Suppressor macrophage (primary cell): ENCODE measurements at places on chromosomes 7 and 10.

GRCh38 chr10:117071286-117072050 is 66.5 kb upstream of the SHTN1 start:
- peak; percentile 10 for DNase-seq

GRCh38 chr7:50366311-50366710 is 61.8 kb downstream of the IKZF1 start:
- DNase-seq: no peak

- no peak for DNase-seq
Observed at GRCh38 chr7:147992698-147993097, 597.9 kb upstream of the C7orf33 start.

GRCh38 chr7:87831097-87831496 is 45.1 kb downstream of the SLC25A40 start:
- no peak for DNase-seq

DNA sequence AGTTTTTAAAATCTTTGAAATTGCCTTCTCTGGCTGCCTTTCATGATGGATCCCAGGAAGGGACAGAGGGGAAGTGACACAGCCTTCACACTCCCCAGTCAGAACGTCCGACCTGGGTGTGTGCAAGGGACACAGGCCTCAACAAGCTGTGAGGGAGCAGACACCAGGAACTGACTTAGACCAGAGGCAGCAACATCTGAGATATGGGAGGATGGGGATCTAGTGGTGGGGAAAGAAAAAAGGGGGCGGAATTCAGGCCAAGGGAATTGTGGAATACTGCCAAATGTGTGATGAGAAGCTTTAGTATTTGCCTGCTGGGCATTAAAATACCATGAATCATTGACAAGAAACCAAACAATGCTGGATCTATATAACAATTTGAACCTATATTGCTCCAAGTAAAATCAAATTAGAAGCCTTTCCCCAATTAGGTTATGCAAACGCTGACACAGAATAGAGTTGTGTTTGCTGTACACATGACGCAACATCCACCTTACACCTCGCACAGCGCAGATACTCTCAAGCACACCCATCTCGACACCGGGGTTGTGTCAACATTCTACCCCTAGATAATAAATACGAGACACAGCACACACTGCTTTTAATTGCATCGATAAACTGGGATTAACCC is 17.2 kb upstream of the MNX1 start:
- no peak for DNase-seq

DNA sequence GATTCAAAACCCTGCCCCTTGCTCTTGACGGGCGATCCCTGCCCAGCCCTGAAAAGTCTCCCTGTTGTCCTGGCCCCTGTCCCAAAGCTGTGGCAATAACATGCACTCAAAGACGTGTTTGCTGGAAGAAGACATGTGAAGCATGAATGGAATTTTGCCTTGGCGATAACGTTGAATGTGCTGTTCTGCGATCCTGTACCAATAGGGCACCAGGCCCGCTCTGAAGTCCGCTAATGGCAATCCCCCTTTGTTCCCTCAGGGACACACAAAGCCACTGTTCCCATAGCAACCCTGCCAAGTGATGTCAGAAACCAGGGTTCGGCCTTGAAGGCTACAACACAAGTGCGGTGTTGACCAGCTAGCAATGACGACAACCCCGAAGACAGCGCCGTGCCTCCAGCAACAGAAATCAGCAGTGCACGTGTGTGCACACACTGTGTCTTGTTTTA is 284.6 kb downstream of the KLF6 start:
- no peak for DNase-seq

GRCh38 chr7:23514755-23515154 is 17.0 kb downstream of the TRA2A start:
- no peak for DNase-seq

GRCh38 chr7:23315366-23315765 is 16.2 kb downstream of the MALSU1 start:
- DNase-seq: no peak

- peak; percentile 77 for DNase-seq
Observed at GRCh38 chr10:98349508-98349922, 65.5 kb downstream of the PYROXD2 start.

DNA sequence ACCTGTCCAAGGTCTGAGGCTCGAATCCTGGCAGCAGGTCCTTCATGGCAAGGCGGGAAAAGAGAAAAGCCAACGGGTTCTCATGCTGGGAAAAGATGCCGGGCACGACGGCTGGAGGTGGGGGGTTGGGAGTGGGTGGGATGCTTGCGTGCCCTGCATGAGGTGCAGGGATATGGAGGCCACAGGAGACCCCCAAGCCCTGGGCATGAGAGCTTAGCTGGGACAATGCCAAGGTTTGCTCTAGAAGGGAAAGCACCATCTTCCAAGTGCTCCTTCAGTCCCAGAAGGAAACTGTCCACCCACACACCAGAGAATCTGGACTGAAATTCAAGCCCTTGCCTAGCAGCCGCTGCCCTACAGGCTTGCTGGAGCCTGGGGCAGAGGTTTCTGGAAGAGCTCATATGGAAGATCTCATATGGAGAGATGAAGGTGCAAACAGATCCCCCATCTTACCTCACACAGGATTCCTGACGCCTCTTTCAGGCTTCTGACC is 64.3 kb downstream of the ZRANB1 start:
- no peak for DNase-seq

DNA sequence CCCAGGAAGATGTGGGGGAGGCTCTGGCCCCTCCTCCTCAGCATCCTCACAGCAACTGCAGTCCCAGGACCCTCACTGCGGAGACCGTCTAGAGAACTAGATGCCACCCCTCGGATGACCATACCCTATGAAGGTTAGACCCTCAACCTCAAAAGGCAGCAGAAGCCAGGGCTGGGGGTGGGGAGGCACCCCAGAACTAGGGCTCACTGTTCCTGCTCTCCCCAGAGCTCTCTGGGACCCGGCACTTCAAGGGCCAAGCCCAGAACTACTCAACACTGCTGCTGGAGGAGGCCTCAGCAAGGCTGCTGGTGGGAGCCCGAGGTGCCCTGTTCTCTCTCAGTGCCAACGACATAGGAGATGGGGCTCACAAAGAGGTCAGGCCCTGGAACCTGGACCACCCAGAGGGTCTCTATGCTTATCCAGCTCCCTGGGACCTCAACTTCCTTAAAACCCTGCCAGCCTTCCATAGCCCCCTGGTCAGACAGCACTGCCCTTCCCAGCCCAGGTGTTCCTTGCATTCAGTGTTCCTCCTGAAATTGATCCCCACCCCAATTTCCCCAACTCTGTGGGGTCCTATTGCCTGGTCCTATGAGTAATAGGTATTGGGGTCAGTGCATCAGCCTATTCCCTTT is 3.7 kb downstream of the SEMA4G start:
- no peak for DNase-seq

DNA sequence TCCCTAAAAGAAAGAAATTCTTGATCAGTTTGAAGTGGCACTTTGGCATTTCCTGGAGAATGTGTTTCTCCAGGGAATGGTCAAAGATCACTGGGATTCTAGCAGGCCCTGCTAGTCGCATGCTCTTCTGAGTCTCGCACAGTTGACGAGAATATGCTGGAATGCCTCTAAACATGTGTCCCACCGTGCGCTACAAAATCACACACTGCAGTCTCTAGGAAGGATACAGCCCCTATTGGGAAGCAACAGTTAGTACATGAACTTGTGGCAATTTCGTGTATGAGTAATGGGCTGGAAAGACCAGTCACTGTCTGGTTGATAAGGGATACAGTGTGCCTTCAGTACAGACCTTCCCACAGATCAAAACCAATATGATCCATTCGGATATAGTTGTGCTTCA is 257.9 kb downstream of the PRPF18 start:
- no peak for DNase-seq

DNA sequence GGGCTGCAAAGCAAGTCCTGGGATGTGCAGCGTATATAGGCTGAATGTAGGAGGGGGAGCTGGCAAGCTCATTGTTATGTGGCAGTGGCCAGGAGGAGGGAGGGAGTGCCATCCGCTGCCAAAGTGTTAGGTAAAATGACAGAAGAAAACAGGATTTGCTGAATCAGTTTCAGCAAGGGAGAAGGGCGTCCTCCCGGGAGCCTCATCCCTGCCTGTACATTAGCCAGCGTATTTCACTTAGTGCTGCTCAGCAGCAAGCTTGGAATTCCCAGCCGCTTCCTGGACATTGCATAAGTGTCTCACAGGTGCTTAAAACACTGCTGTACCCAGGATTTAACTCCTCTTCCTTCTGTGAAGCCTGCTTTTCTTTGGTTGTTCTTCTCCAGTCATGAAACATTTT is 2.5 kb downstream of the NIPSNAP2 start:
- DNase-seq: no peak

GRCh38 chr10:90412582-90412981 is 445.3 kb downstream of the HTR7 start:
- DNase-seq: no peak

DNA sequence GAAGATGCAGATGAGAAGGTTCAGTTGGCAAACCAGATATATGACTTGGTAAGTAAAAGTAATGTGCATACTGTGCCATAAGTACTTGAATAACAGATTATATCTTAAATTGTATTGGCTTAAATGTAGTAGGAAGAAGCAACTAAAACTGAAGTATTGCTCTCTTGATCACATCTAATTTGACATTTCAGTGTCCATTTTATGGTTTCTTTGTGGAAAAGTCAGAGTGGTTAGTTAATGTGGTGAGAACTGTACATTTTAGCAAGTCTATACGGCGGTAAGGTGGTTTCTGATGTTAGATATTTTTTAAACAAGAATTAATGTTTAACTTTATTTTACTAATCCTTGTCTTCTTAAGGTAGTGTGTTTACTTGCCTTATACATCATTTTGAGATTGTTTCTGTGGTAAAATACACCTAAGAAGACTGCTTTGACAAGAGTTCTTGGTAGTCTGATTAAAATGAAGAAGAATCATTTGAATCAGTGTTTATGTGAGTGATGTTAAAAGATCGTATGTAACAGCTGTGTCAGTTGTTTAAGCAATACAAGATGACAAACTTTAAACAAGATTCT is 5.1 kb downstream of the ING3 start:
- no peak for DNase-seq

DNA sequence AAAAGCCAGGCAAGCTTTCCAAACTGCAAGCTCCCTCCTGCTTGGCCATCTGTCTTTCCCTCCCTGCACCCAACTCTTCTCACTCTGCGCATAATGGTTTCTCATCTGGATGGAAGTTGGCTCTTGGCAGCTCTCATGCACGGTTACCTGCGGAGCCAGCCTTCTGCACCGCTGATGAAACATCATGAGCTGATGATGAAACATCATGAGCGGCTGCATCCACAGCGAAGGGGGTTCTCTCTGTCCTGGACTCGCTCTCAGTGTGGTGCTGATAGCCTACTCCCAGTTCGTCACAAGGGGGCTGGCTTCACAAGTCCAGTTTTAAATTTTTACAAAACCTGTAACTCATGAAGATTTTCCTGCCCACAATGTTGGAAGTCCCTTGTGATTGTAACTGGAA is 457.5 kb downstream of the ACTR3B start:
- DNase-seq: no peak

- no peak for DNase-seq
Observed at GRCh38 chr10:131638049-131638879, 262.5 kb upstream of the PPP2R2D start.

GRCh38 chr10:3445648-3446047 is 273.1 kb upstream of the PITRM1 start:
- no peak for DNase-seq

GRCh38 chr7:47407136-47407535 is 174.8 kb downstream of the TNS3 start:
- no peak for DNase-seq

DNA sequence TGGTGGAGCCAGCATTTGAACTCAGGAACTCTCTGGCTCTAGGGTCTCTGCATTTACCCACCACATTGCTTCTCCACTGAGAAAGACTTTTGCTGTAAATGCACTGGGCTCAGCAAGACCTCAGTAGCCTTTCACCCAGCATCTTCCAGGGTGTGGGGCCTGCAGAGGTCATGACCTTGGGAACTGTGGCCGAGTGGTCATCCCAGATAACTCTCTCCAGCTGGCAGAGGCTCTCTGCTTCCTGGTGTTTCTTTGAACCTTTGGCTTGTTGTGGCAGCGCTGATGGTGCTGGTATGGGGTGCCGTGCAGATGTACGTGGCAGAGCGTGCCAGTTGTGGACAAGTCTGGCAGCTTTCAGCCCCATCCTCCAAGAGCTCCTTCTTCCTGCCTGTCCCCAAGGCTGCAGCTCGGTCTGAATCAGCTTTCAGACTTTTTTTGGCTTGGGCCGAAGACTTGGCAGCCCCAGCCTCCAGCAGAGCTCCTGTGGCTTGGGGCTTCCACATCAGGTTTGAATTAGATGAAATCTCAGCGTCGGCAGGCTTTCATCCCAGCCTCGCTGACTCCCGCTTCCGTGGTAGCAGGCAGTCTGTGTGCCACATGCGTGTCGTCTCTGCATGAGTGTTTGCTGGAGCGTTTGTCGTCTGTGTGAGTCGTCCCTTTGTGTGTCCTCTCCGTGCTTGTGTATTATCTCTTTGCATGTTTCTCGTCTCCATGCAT is 21.5 kb downstream of the ADAMTS14 start:
- no peak for DNase-seq

DNA sequence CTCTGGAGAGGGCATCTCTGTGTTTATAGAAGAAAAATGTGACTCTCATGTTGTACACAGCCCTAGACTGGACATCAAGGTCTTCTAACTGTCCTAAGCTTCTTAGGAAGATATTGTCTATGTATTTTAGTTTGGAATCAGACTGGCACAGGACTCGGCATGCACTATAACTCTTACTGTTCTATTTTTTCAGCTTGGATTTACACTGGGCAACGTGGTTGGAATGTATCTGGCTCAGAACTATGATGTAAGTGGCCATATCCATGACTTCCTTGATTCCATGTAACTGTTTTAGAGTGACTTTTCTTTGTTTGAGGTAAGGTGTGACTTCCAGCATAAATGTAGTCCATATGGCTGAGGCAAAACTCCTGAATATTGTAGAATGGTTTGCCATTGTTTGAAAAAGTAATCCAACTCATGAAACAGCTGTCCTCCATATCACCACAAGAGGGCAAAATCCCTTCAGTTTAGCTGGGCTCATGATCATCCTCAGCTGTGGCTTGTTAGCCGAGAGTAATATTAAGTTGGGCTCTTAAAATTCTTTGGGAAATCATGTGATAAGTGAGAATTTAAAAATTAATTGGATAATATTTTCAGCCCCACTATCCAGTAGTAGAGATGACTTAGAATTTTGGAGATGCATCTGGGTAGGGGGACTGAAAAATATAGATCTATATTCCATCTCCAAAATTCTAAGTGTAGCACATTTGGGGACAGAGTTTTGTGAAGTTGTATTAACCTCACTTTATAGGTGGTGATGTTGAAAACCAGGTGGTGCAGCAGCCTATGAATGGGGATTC is 10.4 kb downstream of the STMP1 start:
- DNase-seq: peak; percentile 51

DNA sequence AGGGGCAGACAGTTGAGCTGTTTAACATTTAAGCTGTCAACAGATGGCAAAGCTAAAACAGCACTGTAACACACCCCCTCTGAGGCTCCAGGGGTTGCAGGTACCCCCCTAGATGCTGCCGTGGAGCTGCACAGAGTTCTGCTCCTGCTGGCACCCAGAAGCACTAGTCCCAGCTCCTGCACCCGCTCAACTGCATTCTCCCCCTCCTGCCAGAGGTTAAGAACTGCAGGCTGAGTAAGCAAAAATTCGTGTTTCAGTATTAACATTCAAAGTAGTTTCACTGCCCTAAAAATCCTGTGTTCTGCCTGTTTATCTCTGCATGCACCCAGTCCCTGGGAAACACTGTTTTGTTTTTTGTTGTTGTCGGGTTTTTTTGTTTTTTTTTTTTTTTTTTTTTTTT is 790.8 kb upstream of the KCND2 start:
- DNase-seq: peak; percentile 14
